ENCODE measurements at places on chromosomes 2 and 18. TPM values are rescaled to one million over a fixed set of nuclear protein-coding genes. Genes with fewer than 3 reads are reported as not detected.

Gene ALPG
- 0.16 TPM for total RNA-seq

Gene RGPD4
- not detected for total RNA-seq

Gene IRS1
- 20.1 TPM for total RNA-seq

Gene MC5R
- not detected for total RNA-seq

DNA sequence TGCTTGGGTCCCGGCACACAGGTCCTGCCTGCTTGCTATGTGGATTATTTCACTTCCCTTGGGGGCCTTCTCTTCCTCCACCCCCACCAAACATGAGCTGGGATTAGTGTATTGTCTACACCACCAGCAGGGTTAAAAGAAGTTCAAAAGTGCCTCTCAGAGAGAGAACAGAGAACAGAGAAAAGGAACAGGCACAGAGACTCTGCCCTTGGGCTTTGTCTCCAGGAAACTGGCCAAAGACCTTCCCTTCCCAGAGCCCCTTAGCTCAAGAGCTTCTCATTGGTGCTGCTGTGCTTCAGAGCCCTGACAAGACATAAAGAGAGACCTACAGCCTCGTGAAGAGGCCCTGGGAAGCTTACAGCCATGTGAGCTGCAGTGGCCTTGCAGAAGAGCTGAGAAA lies 7.1 kb upstream of the FIGLA start:
- H3K36me3 ChIP-seq: no peaks in the 10 kb centered on the region
- no peak overlapping the region for H3K27ac ChIP-seq
- H3K4me3 ChIP-seq: no peak overlapping the region
- no peaks in the 10 kb centered on the region for H3K4me1 ChIP-seq
- H3K27me3 ChIP-seq: peaks cover 15% of the 10 kb centered on the region
- DNase-seq: no peak

GRCh38 chr2:197628043-197628500 lies 47.3 kb downstream of the RFTN2 start:
- H3K27me3 ChIP-seq: no peaks in the 10 kb centered on the region
- no peak overlapping the region for H3K4me3 ChIP-seq
- H3K27ac ChIP-seq: no peak overlapping the region
- H3K36me3 ChIP-seq: no peaks in the 10 kb centered on the region
- no peak for DNase-seq

DNA sequence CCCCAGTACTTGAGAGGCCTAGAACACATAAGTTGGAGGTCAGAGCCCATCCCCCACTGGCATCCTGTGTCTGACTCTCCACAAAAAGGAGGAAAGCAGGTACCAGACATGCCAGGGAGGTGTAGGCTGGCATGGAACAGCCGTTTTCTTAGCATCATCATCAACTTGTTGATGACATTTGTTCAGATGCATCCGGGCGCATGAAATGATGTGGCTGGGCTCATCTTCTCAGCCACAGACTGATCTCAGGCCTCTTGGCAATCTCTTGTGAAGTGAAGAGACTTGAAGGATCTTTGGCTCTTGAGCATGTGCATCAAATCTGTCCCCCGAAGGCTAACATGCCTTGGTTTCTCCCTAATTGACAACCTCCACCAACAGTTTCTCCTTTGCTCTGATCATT lies 243.3 kb downstream of the TSN start:
- peaks cover 4% of the 10 kb centered on the region for H3K4me1 ChIP-seq
- no peaks in the 10 kb centered on the region for H3K36me3 ChIP-seq
- no peak for DNase-seq
- no peak overlapping the region for H3K27ac ChIP-seq
- H3K27me3 ChIP-seq: no peaks in the 10 kb centered on the region

GRCh38 chr2:139357972-139358371 lies 577.8 kb upstream of the NXPH2 start:
- DNase-seq: no peak
- H3K27ac ChIP-seq: no peak overlapping the region
- no peaks in the 10 kb centered on the region for H3K36me3 ChIP-seq
- no peak overlapping the region for H3K4me3 ChIP-seq
- no peaks in the 10 kb centered on the region for H3K4me1 ChIP-seq

GRCh38 chr18:25299426-25300300 lies 52.3 kb downstream of the ZNF521 start:
- no peak for DNase-seq
- no peaks in the 10 kb centered on the region for H3K36me3 ChIP-seq
- no peaks in the 10 kb centered on the region for H3K4me1 ChIP-seq
- no peaks in the 10 kb centered on the region for H3K27me3 ChIP-seq

DNA sequence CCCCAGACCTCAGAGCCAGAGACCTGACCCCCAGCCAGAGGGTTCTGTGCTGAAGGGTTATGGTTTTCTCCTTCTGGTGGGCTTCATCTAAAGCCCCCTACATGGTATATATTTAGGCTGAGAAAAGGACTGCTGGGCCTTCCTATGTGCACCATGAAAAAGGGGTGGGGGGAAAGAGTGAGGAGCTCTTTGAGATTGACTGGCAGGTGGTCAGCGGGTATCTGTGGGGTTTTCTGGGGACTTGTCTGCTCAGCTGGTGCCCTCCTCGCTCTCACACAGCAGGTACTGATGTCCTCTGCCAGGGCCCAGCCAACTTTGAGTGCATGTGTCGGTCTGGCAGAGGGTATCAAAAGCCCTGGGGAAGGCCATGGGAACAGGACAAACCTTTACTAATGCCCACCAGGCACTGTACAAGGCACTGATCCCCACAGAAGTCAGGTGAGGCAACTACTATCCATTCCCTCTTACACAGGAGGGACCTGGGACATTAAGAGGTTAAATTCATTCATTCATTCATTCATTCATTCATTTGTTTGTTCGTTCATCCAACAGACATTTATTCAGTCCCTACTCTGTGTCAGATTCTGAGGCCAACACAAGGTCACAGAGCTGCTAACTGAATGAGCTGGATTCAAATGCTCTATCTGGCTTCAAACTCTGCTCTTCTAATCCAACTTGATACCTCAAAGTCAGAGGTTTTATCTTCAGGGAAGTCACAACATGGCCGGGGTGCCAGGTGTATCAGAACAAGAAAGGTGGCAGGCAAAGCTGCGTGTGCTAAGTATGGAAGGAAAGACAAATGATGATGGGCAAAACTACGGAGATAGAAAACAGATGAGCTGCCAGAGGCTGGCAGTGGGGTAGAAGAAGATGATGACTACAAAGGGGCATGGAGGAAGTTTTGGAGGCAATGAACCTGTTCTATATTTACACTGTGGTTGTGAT lies 44.6 kb downstream of the REEP1 start:
- H3K27me3 ChIP-seq: no peaks in the 10 kb centered on the region
- H3K27ac ChIP-seq: no peak overlapping the region
- no peak overlapping the region for H3K4me3 ChIP-seq
- DNase-seq: no peak

GRCh38 chr2:239916205-239917124 lies 108.7 kb downstream of the NDUFA10 start:
- no peaks in the 10 kb centered on the region for H3K4me1 ChIP-seq
- no peak overlapping the region for H3K27ac ChIP-seq
- no peak for DNase-seq
- H3K4me3 ChIP-seq: no peak overlapping the region
- H3K36me3 ChIP-seq: no peaks in the 10 kb centered on the region

DNA sequence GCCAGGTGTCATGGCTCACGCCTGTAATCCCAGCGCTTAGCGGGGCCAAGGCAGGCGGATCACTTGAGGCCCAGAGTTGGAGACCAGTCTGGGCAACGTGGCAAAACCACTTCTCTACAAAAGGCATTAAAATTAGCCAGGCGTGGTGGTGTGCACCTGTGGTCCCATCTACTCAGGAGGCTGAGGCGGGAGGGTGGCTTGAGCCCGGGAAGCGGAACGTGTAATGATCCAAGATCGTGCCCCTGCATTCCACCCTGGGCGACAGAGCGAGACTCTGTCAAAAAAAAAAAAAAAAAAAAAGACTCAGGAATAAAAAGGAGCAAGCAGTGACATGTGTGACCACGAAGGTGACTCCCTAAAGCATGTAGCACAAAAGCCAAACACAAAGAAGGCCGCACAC lies 50.1 kb upstream of the SALL3 start:
- no peak overlapping the region for H3K27ac ChIP-seq
- H3K27me3 ChIP-seq: no peaks in the 10 kb centered on the region
- no peak for DNase-seq

DNA sequence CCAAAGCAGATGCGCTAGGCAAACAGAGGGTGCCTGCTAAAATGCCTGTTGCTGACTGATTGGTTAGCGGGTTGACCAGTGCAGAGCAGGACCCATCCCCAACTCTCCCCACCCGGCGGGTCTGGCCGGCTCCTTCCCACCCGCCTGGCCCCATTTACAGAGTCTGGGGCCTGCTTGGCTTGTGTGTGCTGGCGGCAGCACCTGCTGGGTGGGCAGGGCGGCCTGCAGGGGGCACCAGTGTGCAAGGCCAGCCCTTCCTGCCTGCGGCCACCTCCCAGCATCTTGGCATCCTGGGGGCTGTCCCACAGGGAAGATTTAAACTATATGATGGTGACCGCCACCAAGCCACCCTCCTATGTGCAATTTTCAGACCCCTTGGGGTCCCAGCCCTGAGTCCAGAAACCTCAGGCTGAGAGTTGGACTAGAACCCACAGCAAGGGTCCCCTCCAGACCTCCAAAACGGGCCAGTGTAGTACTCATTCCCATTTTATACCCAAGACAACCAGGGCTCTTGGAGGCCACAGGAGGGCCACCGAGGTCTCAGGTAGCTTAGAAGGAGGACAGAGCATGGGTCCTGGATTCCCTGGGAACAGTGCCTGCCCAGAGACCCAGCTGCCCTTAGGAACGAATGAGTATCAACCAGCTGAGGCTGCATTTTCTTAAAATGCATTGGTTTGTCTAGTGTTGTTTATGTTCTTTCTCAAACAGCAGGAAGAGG lies 173.6 kb downstream of the SMAD7 start:
- peak overlapping the region; percentile 99 for H3K27ac ChIP-seq
- peaks cover 57% of the 10 kb centered on the region for H3K4me1 ChIP-seq
- no peaks in the 10 kb centered on the region for H3K27me3 ChIP-seq
- no peak overlapping the region for H3K4me3 ChIP-seq

- H3K36me3 ChIP-seq: no peaks in the 10 kb centered on the region
- H3K27me3 ChIP-seq: no peaks in the 10 kb centered on the region
- H3K4me1 ChIP-seq: no peaks in the 10 kb centered on the region
- H3K4me3 ChIP-seq: no peak overlapping the region
- DNase-seq: no peak
Measured at GRCh38 chr2:168894720-168895119, 4.5 kb upstream of the SPC25 start.

GRCh38 chr2:29811378-29811777 lies 110.0 kb downstream of the ALK start:
- H3K36me3 ChIP-seq: no peaks in the 10 kb centered on the region
- H3K27ac ChIP-seq: peak overlapping the region; percentile 64
- peaks cover 6% of the 10 kb centered on the region for H3K4me1 ChIP-seq
- H3K27me3 ChIP-seq: no peaks in the 10 kb centered on the region
- H3K4me3 ChIP-seq: no peak overlapping the region

DNA sequence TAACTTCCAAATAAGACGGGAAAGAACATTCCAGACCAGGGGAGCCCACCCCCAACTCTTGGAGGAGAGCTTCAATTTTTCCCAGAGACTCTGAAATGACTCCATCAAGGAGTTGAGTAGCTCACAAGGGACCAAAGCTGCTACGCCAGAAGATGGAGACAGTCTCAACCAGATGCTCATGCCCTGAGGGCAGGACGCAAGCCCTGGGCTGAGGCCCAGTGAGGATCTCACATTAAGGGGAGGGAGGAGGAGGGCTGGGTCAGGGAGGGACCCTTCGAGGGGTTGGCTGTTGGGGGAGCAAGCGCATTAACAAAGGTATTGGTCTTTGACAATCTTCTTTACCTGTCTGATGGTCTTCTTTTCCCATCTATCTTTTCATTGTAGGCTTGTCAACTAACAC lies 141.3 kb upstream of the SLC1A4 start:
- H3K4me1 ChIP-seq: no peaks in the 10 kb centered on the region
- DNase-seq: no peak
- H3K36me3 ChIP-seq: no peaks in the 10 kb centered on the region
- no peaks in the 10 kb centered on the region for H3K27me3 ChIP-seq
- H3K27ac ChIP-seq: no peak overlapping the region
- H3K4me3 ChIP-seq: no peak overlapping the region

DNA sequence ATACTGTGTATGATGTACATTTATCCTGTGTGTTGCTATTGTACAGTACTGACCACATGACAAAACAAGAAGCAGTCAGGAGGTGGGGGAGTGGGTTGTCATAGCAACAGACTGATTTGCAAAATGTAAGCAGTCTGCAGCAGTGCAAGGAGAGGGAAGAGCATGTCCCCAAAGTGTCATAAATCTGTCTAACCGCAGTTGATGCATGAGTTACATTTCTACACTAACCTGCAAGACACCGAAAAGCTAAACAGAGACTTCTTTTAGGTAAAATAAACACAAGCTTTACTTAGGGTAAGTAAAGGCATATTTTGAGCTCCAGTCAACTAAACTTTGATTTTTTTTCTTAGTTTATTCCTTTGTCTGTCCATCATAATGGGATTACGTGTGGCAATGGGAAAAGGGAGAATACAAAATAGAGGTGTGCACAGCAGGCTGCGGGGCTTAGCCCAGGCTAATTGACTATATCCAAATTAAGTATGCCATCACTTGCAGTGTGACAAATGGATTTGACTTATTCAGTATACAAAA lies 134.5 kb downstream of the MEIS1 start:
- H3K36me3 ChIP-seq: no peaks in the 10 kb centered on the region
- peak; percentile 67 for DNase-seq
- H3K27ac ChIP-seq: peak overlapping the region; percentile 21
- H3K4me3 ChIP-seq: no peak overlapping the region
